ENCODE measurements at places on chromosomes 3 and 15. TPM values are rescaled to one million over a fixed set of nuclear protein-coding genes. Genes with fewer than 3 reads are reported as not detected.

STAC gene
- not detected for total RNA-seq

IQCF5 gene
- total RNA-seq: not detected

SLC22A13 gene
- total RNA-seq: 1.1 TPM

CPLX3 gene
- 0.35 TPM for total RNA-seq

DPPA4 gene
- total RNA-seq: not detected

RHOV gene
- not detected for total RNA-seq

NEO1 gene
- total RNA-seq: 3.4 TPM

PLXNA1 gene
- total RNA-seq: 15.0 TPM

ATP13A5 gene
- total RNA-seq: not detected

PLA2G4E gene
- total RNA-seq: 0.05 TPM

STAB1 gene
- not detected for total RNA-seq

CYP8B1 gene
- not detected for total RNA-seq

LMCD1 gene
- total RNA-seq: 2.3 TPM

CGNL1 gene
- total RNA-seq: not detected

VGLL3 gene
- total RNA-seq: not detected

CCR3 gene
- total RNA-seq: 1.4 TPM

MEX3B gene
- 0.73 TPM for total RNA-seq

OSBPL10 gene
- total RNA-seq: 0.26 TPM

SERPINI1 gene
- total RNA-seq: 3.0 TPM

SRGAP3 gene
- total RNA-seq: 2.8 TPM

PLA1A gene
- total RNA-seq: 0.68 TPM

SH2D7 gene
- 0.28 TPM for total RNA-seq

CLK3 gene
- total RNA-seq: 120 TPM

SMAD3 gene
- total RNA-seq: 88.0 TPM

CLRN1 gene
- total RNA-seq: not detected

B3GNT5 gene
- total RNA-seq: 0.26 TPM

ADAMTS9 gene
- not detected for total RNA-seq

FETUB gene
- not detected for total RNA-seq

ALDH1A3 gene
- not detected for total RNA-seq

TAMM41 gene
- 19.5 TPM for total RNA-seq

NRROS gene
- 37.5 TPM for total RNA-seq

SEMA7A gene
- total RNA-seq: 26.4 TPM

LRRC49 gene
- total RNA-seq: 0.66 TPM

BCL6 gene
- 13.2 TPM for total RNA-seq

LMOD3 gene
- total RNA-seq: not detected

MASP1 gene
- total RNA-seq: not detected

SAMD7 gene
- not detected for total RNA-seq

NUP210 gene
- 186 TPM for total RNA-seq

MUC20 gene
- total RNA-seq: 1.9 TPM

AQP9 gene
- not detected for total RNA-seq

RLBP1 gene
- total RNA-seq: not detected

DUOX2 gene
- not detected for total RNA-seq

SOX2 gene
- total RNA-seq: not detected

SLCO2A1 gene
- not detected for total RNA-seq

LIPC gene
- total RNA-seq: 9.0 TPM

CCR5 gene
- total RNA-seq: 87.0 TPM

COL6A5 gene
- 0.02 TPM for total RNA-seq

MGLL gene
- total RNA-seq: 3.4 TPM

COL6A6 gene
- not detected for total RNA-seq

TRIM71 gene
- total RNA-seq: not detected

PRSS50 gene
- total RNA-seq: not detected

GADL1 gene
- total RNA-seq: not detected

CYFIP1 gene
- 12.3 TPM for total RNA-seq

CIDEC gene
- not detected for total RNA-seq

GPR149 gene
- total RNA-seq: not detected

CCDC33 gene
- not detected for total RNA-seq
